Right atrium auricular region (tissue), 2 donors: ENCODE measurements at places on chromosomes 5 and 9.

- no peak for DNase-seq
Measured at GRCh38 chr5:174636094-174636493, 88.3 kb upstream of the MSX2 start.

DNA sequence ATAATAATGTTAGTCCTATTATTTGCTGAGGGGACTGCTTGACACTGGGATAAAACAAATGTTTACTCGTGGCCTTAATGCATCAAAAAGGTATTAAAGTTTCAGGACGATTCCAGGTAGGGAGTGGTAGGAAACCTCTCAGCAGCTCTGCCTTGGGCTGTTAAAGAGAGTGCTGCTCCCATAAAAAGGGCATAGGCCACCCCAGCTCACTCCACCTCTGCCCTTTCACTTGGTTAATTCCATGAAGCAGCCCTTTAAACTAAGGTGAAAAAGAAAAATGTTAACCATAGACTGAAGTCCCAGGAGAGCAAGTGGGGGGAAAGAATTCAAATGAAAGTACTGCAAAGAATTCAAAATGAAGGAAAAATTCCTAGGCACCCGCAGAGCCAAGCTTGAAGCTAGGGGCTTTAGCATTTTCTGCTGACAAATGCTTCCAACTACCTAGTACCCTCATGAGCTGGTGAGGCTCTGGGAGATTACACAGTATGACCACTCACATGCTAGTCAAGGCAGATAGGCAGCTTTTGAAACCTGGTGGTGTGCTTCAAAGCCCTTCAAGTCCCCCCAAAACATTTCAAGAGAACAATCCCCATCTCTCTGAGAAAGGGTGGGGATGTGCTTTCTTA lies 8.5 kb downstream of the KLF9 start:
- no peak for DNase-seq

DNA sequence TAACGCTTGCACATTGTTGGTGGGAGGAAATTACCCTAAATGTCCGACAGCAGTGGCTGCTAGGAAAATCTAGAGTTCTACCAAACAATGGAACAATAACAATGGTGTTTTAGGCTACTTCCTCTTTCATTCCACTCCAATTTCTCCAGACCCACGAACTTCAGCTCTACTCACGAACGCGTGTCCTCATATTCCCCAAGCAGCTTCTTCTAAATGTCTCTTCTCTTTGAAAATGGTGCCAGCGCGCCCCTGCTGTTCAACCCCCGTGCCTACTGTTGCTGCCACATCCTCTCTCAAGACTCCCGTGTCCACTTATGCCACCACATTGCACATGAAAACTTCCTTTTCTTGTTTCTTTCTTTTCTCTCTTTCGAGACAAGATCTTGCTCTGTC lies 25.6 kb downstream of the OR2V2 start:
- DNase-seq: no peak

DNA sequence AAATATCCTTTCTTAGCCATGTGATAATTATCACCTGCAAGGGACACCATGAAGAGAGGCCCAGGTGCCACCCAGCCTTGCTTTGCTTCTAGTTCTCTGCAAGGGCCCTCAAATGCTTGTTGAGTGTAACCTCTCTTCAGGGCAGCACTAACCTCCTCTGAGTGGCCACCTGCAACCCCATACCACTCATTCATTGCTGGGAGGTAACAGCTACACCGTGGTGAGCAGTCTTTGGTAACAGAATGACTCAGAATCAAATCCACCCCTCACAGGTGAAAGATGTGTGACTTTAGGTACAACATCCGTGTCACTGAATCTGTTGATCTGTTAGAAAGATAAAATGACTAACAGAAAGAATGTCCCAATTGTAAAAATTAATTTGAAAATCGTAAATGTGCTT lies 365.1 kb upstream of the TRPC7 start:
- DNase-seq: no peak

DNA sequence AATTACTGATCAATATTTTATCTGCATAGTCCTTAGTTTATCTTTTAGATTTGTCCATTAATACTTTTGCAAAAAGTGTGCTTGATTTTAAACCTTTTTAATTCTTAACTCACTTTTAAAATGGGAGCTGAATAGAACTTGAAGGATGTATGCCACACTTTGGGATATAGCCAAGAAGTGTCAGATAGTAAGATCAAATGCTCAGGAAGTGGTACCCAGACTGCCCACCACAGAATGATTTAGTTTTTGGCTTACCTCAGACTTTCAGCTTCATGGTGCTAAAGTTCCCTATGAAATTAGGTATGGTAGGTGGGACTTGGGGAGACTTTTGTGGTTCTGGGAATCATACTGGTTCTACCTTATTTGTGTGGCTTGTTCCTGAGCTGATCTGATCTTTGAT lies 14.7 kb downstream of the FOCAD start:
- DNase-seq: no peak

- no peak for DNase-seq
Measured at GRCh38 chr9:87256973-87257372, 240.7 kb upstream of the DAPK1 start.

DNA sequence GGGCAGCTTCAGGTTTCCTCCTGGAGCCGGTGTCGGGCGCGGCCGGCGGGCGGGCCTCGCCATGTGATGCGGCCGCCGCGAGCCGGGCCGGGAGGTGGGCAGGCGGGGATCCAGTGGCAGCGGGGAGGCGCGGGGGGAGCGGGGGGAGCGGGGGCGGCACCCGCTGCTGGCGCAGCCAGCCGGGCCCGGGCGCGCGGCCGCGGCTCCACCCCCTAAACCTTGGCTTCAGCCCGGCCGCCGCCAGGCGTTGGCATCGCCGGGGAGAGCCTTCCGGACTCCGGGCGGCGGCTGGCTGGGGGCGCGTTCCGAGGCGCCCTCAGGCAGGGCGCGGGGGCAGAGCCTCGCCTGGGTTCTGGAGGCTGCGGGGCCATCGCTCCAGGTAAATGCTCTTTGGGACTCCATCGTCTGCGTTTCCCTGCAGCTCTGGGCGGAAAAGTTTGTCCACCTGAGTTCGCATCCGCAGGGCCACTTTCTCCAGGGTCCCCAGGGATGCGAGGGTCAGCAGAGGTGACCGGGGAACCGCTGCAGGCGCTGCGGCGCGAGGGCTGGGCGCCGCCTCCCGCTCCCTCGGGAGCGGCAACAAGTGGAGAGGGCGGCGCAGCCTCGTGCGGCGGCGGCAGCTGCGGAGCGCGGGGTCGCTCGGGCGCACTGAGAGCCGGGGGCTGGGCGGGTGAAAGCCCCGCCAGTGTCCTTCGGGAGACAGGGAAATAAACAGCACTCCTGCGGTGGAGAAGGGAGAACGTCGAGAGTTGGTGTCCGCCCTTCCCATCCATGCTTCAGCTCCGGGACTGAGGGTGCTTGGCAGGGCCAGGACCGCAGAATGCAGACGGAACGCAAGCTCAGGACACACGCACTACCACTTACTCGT lies at the start of gene ARHGEF28:
Gene ARHGEF28, plus strand, starts transcription at position 253 of the 868 bp plus-strand sequence. CDS start 58,656 bp downstream, outside the sequence.
- no peak for DNase-seq

- no peak for DNase-seq
Measured at GRCh38 chr5:159680095-159680494, 236.2 kb upstream of the ADRA1B start.

- DNase-seq: no peak
Measured at GRCh38 chr5:105101577-105101976, 1539.0 kb upstream of the NUDT12 start.
